M059J (cell line): ENCODE measurements at places on chromosomes 5 and 9.

DNA sequence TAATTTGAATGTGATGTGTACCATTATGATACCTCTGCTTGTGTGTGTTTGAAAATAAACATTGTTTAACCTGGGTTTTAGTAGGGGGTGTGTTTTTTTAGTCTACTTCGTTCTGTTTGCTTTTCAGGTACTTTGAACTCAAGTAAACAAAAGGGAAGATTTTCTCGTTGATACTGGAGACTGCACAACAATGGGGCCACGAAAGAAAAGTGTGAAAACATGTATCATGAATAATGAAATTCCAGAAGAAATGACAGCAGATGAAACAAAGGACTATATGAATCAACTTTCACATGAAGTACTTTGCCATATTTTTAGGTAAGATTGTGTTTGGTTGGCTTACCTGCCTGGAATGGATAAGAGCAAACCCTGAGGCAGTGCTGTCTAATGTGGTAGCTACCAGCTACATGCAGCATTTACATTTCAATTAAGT lies 10.8 kb downstream of the FBXO38 start:
- no peak for DNase-seq

GRCh38 chr5:95027151-95027721 lies 257.7 kb downstream of the MCTP1 start:
- DNase-seq: no peak

GRCh38 chr5:35561396-35561795 lies 56.3 kb upstream of the SPEF2 start:
- no peak for DNase-seq

GRCh38 chr5:178434851-178435250 lies 155.3 kb downstream of the COL23A1 start:
- no peak for DNase-seq

GRCh38 chr9:89038382-89039103 lies 47.3 kb downstream of the S1PR3 start:
- DNase-seq: peak; percentile 80

DNA sequence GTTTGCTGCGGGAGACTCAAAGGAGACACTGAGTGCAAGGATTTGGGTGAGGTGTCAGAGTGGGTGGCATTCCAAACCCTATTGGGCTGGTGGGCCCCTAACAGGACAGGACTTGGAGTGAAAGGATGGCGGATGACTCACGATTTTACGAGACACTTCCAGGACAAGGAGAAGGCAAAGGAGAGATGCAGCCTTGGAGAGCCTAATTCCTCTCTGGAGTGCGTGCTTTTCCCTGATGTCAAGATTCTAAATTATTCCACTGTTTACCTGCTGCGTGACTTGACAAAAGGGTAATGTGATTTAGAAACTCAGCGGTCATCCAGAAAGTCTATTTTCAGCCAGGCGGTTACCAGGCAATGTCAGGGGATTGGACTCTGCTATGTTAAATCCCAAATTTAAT lies 41.6 kb upstream of the CD180 start:
- DNase-seq: peak; percentile 87

- no peak for DNase-seq
Measured at GRCh38 chr5:158792976-158793375, 306.7 kb downstream of the EBF1 start.

GRCh38 chr5:115418788-115419187 lies 122.3 kb upstream of the CCDC112 start:
- DNase-seq: no peak

DNA sequence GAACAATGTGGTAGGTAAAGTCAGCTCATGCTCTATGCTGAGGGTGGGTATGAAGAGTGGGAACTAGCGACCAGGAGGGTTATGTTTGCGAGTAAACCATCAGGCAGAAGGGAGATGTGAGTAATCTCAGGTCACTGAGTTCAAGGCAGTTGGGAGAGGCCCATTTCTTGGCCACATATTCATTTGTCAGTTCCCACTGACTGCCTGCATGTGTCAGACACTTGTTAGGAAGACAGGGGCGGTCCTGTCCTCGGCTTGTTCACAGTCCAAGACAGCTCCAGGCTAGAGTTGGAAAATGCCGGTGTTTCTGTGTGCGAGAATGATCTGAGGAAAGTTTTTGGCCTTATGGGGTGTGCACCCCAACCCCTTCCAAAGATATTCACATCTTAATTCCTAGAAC lies 48.6 kb upstream of the GDNF start:
- DNase-seq: peak; percentile 96

DNA sequence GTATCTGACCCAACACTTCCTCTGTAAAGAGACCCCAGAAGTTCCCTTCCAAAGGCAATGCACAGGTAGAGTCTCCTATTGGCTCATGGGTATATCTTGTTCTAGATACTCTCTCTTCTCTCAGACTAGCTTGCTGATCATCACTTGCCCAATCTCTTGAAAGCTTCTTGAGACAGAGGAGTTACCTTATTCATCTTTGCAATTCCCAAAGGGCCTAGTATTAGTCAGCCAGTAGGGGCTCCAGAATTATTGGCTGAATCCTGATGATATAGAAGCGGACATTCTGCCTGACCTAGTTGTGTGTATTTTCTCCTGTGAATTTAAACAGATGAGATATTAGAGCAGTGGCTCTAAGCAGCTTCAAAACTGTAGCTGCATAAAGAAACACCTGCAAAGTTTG lies 304.0 kb upstream of the KLF4 start:
- no peak for DNase-seq

- DNase-seq: no peak
Measured at GRCh38 chr5:141306630-141307029, 2.8 kb upstream of the SLC25A2 start.

- DNase-seq: no peak
Measured at GRCh38 chr5:19880458-19880857, 107.5 kb downstream of the CDH18 start.

DNA sequence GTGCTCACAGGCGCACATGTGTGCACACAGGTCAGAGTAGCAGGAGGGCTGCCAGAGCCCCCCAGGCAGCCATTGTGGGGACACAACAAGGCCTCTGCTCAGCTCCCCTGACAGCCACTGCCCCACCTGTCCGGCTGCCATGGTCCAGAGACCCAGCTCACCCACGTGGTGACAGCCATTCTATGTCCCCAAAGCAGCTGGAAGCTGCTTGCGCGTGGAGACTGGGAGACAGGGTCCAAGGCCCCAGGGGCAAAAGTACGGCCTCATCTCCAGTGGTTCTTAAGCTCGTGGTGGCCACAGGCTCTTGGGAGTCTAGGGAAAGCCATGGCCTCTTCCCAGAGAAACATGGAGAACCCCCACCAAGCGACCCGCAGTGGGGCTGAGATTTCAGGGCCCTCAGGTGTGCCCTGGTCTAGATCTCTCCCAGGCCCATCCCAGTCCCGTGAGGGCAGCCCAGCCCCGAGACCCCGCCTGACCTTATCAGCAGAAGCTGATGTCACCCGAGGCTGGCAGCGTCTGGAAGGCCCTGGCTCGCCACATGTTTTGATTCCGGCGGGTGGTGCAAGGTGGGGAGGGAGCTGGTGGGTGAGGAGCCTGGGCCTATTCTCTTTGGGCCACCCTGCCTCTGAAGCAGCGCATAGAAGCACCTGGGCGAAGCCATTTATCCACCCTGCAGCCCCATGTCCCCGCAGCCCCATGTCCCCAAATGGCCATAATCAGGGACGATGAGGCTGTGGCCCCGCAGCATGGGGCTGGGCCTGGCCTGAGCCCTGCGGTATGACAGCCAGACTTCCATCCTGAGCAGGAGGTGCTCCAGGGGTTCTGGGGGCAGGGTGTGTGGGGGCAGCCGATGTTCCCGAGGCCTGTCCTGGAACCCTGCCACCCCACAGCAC lies 31.7 kb downstream of the GLT6D1 start:
- no peak for DNase-seq
